Activated T-cell treated with anti-CD3 and anti-CD28 coated beads, Interleukin-2, amount 50 U/mL, for 72 hours (primary cell): ENCODE measurements at places on chromosomes 4 and X.

DNA sequence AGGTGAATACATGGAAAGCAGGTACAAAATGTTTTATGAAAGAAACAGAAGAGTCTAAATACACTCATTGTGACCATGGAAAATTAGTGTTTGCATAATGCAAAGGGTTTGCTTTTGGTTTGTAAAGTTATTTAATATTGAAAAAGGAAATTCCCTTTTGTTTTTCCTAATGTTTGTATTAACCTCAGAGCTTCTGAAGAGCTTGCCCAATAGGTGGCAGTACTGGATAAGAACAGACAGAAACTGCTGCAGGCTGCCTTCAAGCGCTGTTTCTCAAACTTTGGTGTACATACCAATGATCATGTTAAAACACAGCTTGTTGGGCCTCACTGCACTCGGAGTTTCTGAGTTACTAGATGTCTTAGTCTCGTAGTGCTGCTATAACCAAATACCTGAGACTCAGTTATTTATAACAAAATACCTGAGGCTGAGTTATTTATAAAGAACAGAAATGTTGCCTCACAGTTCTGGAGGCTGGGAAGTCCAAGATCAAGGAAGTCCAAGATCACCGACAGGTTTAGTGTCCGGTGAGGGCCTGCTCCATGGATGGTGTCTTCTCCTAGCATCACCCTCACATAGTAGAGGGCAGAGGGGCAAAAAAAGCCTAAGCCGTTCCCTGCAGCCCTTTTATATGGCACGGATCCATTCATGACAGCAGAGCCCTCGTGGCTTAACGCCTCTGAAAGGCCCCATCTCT is 54.2 kb downstream of the SUPT20HL2 start:
- peak; percentile 21 for DNase-seq

GRCh38 chr4:156038772-156039171 is 85.1 kb upstream of the CTSO start:
- DNase-seq = no peak

DNA sequence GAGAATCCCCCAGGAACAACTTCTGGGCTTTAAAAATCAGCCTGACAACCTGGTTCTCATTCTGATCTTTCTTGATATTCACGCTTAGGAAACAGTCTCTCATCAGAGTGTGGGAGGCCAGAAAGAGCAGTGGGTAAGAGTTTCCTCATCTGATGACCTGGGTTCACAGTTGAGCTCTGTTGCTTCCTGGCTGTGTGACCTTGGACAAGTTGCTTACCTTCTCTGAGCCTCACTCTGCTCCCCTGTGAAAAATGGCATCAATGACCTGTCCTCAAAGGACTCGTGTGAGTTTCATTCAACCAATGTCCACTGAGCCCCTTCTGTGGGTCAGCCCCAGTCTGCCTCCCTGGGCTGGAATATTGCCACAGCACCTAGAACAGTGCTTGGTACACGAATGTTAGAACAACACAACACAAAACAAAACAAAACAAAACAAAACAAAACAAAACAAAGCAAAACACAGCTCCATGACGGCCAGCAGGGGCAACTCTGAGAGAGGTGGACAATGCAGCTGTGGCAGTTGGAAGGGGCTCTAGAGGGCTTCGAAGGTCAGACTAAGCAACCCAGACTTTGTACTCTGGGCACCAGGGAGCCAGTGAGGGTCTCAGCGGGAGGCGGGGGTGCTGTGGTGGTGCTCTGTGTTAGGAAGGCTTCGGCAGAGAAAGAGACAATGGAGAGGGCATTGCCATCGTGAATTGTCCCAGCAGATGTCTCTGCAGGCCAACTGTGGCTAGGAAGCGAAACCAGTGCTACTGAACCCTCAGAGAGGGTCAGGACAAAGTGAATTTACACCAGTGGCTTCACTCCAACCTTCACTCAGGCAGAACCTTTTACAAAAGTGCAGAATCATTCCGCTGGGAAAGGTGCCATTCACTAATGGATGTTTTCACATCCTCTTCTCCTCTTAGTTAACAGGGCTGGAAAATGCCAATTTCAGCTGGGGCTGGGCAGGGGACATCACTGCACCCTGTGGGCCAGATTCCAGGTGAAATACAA is 14.3 kb upstream of the C4orf50 start:
- DNase-seq = no peak

GRCh38 chrX:129842510-129843208 is 1.0 kb downstream of the ZDHHC9 start:
- no peak for DNase-seq

DNA sequence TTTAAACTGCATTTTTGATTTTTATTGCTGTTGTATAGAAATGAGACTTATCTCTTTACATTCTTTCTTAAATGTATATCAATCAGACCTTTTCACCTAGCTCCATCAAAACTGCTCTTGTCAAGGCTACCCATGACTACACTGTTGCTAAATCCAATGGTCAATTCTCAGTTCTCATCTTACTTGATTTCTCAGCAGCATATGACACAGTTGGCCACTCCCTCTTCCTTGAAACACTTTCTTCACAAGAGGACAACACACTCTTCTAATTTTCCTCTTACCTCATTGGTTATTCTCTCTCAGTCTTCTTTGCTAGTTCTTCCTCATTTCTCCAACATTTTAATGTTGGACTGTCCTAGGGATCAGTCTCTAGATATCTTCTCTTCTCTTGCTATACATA is 94.1 kb upstream of the CITED1 start:
- DNase-seq = no peak

GRCh38 chr4:84915396-84915780 is 51.1 kb downstream of the WDFY3 start:
- DNase-seq = no peak

GRCh38 chr4:32986236-32986635 is 2266.1 kb downstream of the PCDH7 start:
- no peak for DNase-seq

GRCh38 chr4:24013668-24014422 is 124.0 kb upstream of the PPARGC1A start:
- DNase-seq = no peak

GRCh38 chr4:139899346-139899745 is 233.7 kb downstream of the MGST2 start:
- no peak for DNase-seq

- no peak for DNase-seq
Measured at GRCh38 chrX:69995362-69996112, 54.2 kb downstream of the AWAT2 start.
